MM.1S (cell line): ENCODE measurements at places on chromosomes 5 and 9.

DNA sequence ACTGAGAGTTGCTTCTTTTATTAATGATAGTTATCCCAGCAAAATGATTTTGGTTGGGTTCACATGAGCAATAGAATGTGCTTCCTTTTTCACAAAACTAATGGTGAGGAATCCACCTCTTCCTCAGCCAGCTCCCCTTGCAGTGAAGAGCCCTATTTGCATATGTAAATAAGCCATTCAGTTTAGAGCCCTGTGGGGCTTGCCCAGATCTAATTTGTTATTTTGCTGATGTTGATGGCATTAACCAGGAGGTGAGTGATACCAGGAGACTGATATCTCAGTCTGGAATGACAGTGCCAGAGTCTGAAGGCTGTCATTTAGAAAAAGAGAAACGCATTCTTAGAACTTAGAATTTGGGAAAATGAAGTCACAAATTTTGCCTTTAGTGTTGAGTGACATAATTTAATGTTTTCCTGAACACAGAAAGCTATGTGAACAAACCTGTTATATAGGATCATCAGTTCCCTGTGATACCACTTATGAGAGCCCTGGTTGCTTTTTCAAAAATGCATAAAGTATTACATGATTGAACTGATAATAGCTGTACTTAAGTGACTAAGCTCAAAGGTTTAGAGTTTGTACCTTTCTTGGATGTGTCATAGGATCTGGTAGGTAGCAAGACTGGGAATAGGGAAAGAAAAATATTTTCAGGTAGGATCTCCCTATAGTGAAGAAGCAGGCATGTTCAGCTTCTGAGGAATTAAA, 271.6 kb downstream of the MAST4 start:
- no peak for DNase-seq

- peak; percentile 52 for DNase-seq
Measured at GRCh38 chr9:133184971-133185370, 21.3 kb upstream of the GBGT1 start.

DNA sequence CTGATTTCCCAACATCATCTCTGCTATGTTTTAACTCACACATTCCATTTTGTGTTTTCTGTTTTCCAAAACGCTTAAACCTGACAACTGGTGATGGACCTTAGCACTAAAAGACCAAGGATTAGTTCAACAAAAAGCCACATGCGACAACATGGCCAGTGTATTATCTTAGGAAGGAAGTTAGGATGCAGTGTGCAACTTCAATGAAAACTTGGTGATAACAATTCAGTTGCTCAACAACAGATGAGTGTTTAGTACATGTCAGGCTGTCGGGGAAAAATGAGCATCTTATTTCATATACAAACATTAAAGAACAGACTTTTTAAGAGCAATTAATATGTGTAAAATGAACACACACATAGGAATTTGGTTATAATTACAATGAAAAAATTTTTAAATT, 780.0 kb downstream of the SEMA5A start:
- DNase-seq, result no peak

- no peak for DNase-seq
Measured at GRCh38 chr9:13915131-13915530, 398.8 kb downstream of the NFIB start.

- peak; percentile 85 for DNase-seq
Measured at GRCh38 chr9:120710110-120710981, 3.9 kb downstream of the MEGF9 start.

DNA sequence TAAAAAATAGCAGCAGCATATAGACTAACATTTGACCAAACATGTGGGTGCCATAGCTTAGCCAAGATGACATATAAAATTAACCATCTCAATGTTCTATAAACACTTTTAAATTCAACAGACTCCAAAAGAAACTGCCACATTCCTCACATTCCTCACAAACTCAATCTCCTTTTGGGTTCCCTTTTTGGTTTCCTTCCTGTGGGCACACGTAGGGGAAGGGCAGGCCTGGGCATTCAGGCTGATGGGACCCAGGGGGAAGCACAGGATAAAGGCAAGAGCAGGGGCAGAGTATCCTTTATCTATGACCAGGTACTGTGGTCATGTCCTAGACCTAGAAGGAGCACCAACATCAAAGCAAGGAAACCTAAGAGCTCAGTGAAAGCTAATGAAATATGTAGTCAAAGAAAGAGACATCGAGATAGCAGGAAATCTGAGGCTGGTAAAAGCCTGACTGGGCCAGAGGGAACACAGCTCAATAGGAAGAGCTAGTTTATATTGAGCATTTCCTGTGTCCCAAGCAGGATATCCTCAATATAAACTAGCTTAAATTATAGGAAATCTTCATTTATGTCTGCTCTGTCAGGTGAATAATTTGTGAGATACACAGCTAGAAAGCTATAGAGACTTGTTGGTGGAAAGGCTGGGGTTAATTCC, 13.6 kb upstream of the ERAP1 start:
- no peak for DNase-seq

DNA sequence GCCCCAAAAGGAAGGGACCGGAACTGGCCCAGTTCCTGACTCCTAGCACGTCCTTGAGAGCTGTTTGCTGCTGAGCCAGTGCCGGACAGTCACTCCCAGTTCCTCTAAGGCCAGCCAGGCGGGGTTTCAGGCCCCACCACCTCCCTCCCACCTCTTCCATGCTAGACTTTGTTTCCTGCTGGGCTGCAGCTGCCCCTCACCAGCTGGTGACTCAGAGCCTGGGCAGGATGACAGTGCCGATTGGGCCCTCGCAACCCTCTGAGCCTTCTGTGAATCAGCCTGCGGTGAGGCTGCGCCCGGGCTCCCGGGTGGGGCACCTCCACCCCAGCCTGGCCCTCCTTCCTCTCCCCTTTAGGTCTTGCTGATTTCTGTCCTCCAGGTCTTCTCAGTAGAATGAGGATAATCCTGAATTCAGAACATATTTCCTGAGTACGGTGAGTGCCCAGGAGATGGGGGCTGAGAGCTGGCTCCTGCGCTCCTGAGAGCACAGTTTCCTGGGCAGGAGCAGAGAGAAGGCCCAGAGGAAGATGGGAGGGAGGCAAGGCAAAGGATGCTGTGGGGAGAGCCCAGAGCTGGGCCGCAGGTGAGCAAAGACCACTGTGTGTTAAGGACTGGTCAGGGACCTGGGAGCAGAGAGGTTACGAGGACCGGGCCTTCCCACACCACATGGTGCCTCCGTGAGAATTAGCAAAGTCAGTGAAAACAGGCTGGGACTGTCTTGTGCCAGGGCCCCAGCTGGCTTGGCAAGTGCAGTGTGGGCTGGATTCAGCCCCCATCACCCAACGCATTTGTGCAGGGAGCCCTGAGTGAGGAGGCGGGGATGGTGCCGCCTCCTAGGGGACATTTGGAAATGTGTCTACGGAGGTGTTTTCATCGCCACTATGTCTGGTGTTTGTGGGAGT, 32.9 kb upstream of the STXBP1 start:
- no peak for DNase-seq

DNA sequence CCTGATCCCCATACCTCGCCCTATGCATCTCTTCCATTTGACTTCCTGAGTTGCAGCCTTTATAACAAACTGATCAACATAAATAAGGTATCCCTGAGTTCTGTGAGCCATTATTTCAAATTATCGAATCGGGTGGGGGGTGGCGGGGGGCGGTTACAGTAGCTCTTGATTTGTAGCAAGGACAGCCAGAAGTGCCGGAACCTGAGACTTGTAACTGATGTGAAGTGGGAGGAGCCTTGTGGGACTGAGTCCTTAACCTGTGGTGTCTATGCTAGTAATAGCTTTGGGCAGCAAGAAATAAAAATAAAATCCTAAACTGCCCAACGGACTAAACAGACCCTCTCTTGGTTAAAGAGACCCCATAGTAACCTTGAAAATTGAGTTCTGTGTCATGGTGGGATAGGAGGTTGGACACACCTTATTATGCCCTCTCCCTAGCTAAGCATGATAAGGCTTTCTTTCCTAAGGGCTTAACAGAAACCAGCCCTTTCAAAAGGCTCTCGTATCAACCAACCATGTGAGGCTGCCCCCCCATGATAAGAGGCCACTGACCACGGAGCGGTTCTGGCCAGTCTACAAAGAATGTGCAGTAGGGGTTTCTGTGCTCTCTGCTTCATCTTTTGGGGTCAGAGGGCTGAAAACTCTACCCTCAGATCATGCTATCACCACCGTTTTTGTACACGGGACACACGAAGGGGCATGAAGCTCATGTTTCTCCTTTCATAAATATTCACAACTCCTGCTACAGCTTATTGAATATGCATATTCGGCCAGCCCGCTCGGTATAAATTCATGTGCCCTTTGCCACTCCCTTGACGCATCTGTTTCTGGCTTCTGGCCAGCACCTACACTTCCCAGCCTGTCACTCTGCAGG, 39.5 kb upstream of the IQGAP2 start:
- DNase-seq, result no peak

- peak; percentile 12 for DNase-seq
Measured at GRCh38 chr5:90472783-90473395, 1.7 kb downstream of the MBLAC2 start.

DNA sequence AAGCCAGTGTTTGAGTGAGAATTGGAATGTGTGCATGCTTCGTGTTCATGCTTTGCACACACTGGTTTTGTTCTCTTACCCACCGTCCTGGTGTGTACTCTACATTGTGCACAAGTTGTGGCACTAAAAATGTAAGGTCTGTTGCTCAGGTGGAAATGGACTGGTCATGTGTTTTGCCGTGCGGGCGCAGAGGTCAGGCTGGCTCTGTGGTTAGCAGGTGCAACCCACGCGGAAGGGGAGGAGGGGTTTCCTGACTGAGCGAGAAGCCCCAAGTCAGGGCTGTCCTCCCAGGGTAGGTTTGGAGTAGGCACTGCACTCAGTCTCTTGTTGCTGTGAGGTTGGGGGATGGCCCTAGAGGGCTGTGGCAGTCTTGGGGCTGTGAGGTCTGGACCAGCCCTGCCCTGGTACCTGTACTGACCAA, 86.6 kb downstream of the EHMT1 start:
- DNase-seq, result no peak

- DNase-seq, result no peak
Measured at GRCh38 chr5:146345240-146345577, 6.6 kb downstream of the POU4F3 start.

- no peak for DNase-seq
Measured at GRCh38 chr9:136061405-136061804, 33.7 kb downstream of the NACC2 start.

DNA sequence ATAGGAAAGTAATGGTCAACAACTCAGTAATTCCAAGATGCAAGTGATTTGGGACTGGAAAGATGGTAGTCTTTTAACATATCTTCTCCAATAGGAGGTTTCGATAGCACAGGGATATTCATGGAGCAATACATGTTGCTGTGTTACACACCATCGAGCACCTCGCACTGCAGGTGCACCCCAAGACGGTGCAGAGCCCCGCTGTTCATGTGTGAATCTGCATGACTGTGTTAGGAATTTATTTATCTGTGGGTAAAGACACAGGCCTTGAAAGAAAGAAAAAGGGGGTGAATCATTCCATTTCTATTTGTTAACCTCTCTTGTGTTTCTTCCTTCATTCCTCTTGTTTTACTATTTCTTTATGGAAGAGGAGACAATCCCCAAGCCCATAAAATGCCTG, 217.1 kb downstream of the EBF1 start:
- DNase-seq, result no peak

DNA sequence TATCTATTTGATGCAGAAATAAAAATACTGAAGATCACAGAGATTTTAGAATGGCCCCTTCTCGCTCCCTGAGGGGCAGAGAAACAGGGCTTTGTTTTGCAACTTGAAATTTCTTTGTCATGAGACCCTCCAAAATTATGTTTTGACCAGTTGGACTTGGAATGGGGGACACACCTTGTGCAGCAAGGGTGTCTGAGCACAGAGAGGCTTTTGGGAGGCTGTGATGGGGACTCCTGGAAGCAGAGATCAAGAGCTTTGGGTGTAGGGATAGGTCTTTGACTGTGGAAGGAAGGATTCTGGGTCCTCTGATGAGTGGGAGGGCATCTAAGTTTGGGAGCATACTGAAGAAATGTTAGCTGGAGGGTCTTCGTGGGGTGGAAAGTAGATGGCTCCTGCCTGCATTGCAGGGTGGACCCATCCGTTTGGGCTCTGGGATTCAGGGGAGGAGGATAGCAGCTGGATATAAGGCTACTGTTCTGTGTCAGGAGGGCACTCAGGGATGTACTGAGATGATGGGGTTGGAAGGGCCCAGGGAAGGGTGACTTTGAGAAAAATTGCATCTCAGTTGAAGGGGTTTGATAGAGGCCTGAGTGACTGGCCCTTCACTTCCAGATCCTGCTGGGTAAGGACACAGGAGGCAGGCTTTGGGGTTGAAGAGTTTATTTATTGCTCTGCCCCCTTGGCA, 1.8 kb upstream of the MYORG start:
- no peak for DNase-seq

- DNase-seq, result peak; percentile 53
Measured at GRCh38 chr5:81838307-81838906, 87.5 kb upstream of the SSBP2 start.

GRCh38 chr5:26329562-26330189, 708.7 kb downstream of the CDH9 start:
- peak; percentile 21 for DNase-seq

DNA sequence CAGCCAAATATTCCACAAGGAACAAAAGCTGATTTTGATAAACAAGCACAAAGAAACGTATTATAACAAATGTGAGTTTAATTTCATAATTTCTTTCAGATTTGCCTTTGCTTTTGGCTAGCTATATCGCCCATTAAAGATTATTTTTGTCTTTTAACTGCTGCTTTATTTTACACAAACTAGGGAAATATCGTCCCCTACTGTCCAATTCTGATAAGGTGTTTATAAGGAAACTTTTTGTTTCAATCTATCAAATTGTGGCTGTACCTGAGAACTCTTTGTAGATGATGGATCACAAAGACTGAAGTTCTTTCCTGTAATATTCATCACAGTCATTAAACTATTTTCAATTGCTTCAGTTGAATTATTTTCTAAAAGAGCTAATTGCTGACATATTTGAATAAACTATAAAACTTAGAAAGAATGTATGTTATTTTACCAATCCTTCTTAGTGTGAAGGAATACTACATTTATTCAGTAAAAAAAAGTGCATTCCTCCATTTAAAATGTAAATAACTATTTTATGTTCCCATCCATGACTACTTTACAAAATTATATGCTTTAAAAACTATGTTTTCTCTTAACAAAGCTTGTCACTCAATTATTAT, 431.3 kb upstream of the ITGA1 start:
- DNase-seq, result peak; percentile 54

GRCh38 chr5:66209794-66210193, 65.7 kb downstream of the SREK1 start:
- DNase-seq, result no peak

GRCh38 chr9:121261107-121261460, 6.9 kb upstream of the GSN start:
- no peak for DNase-seq
